ENCODE measurements at places on chromosomes 13 and 19. TPM values are rescaled to one million over a fixed set of nuclear protein-coding genes. Genes with fewer than 3 reads are reported as not detected.
A peak's percentile ranks its signal among the peaks of the same experiment; 100 is the strongest.

DNA sequence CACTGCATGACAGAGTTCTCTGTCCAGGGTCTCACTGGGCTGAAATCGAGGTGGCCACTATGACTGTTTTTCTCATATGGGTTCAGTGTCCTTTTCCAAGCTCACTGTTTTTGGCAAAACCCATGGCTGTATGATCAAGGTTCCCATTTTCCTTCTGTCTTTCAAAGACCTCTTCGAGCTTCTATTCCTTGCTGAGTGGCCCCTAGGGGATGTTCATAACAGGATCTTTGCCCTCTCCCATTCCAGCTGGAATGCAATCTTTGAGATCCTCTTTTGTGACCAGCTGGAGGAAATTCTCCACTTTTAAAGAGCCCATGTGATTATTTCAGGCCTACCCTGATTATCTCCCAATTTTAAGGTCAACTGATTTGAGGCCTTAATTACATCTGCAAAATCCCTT is 572.5 kb upstream of the SLC10A2 start:
- DNase-seq, result peak; percentile 25

GRCh38 chr19:15452111-15453047 is 2.6 kb upstream of the WIZ start:
- peak; percentile 91 for DNase-seq

- no peak for DNase-seq
These were observed 5.4 kb downstream of the ZNF8 start for GRCh38 chr19:58284199-58284598.

DNA sequence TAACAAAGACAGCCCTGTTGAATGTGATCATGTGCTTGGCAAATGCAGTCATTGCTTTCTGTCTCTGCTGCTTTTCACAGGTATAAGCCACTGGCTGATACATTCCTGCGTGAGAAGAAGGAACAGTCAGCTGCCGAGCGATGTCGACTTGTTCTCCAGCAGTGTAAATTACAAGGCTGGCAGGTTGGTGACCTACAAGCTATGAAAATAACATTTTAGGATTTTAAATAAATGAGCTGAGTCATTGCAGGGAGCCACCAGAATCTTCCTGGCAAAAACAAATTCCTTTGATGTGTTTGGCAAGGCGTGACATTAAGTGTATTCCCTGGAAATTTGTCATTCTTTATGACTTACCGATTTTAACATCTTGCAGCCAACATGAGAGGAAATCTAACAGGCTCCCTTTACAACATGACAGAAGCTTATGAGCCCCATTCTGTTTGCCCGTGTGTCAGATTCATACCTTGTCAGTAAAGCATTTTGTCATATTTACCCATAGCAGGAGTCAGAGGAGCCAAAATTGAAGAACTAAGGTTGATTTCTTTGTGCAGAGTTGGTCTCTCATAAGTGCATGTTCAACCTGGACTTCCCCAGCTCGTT is 471.4 kb downstream of the MYO16 start:
- DNase-seq, result no peak

Gene ZNF8
- total RNA-seq, result 7.8 TPM

Gene NLRP11
- total RNA-seq, result not detected

Measured in heart left ventricle (tissue), 16 donors.